IPS DF 6.9 (cell line): ENCODE measurements at places on chromosomes 3 and 15.

- DNase-seq: no peak
Measured at GRCh38 chr3:149411583-149411982, 34.1 kb upstream of the TM4SF1 start.

GRCh38 chr3:44509393-44509921 is 32.0 kb upstream of the ZNF445 start:
- DNase-seq: no peak

GRCh38 chr3:37770336-37770735 is 91.3 kb upstream of the CTDSPL start:
- no peak for DNase-seq

GRCh38 chr3:149151843-149152242 is 22.4 kb downstream of the HPS3 start:
- no peak for DNase-seq

DNA sequence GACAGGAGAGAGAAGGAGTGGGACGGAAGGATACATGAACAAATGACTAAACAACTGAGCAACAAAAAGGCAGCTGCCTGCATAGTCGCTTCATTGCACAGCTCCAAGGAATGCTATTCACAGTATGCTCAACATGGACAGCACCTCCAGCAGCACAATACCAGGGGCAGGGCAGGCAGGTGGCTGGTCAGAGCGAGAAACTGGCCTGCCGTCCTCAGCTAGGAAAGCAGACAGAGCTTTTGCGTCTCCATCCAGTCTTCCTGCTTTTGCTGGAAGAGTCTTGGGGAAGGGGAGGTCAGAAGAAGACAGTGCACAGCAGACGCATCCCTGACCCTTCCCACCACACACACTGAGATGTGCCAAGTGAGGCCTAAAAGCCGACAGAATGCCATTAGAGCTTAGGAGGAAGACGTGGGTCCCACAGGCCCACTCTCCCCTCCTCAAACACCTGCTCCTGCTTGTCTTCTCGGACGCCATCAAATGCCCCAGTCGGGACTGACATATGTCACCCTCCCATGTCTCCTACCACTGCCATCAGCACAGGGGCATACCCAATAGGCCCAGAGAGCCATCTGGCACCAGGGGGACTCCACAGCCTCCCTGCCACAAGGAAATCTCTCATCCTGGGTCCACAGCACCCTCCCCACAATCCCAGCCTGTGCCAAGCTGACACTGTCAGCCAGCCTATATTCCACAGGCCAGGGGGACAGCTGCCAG is 3.9 kb downstream of the RAB6B start:
- DNase-seq: no peak

DNA sequence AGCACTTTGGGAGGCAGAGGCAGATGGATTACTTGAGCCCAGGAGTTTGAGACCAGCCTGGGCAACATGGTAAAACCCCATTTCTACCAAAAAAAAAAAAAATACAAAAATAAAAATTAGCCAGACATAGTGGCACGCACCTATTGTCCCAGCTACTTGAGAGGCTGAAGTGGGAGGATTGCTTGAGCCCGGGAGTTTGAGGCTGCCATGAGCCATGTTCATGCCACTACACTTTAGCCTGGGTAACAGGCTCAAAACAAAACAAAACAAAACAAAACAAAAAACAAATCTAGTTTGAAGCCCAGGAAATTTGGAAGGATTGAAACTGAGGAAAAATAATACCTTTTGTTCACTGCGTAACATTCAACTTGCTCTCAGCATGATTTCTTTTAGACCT is 16.6 kb downstream of the TMOD3 start:
- no peak for DNase-seq

DNA sequence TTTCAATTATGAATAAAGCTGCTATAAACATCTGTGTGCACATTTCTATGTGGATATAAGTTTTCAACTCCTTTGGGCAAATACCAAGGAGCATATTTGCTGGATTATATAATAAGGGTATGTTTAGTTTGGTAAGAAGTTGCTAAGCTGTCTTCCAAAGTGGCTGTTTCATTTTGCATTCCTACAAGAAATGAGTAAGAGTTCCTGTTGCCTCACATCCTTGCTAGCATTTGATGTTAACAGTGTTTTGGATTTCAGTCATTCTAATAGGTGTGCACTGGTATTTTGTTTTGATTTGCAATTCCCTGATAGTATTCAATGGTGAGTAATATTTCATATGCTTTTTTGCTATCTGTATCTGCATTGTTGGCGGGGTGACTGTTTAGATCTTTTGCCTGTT is 120.7 kb upstream of the MDFIC2 start:
- no peak for DNase-seq

GRCh38 chr15:63203451-63204090 is 14.2 kb downstream of the RAB8B start:
- no peak for DNase-seq

DNA sequence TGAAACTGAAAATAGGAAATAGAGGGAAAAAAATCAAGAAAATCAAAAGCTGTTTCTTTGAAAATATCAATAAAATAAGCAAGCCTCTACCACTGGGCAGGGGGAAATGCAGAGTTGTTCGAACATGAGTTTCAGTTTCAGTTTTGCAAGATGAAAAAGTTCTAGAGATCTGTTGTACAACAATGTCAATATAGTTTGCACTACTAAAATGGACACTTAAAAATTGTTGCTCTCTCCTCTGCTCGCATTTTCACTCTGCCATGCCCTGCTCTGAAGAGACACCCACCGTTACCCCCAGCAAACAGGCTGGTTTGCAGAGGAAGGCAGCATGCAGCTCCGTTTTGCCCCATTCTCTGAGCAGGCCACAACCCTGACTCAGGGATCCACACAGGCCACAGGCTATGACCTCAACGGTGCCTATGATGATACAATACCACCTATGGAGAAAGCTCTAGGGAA is 64.5 kb downstream of the ZNF148 start:
- no peak for DNase-seq

- DNase-seq: peak; percentile 27
Measured at GRCh38 chr3:171328419-171329082, 131.7 kb downstream of the TNIK start.

- no peak for DNase-seq
Measured at GRCh38 chr15:85361323-85361722, 19.1 kb upstream of the AKAP13 start.

- no peak for DNase-seq
Measured at GRCh38 chr15:26887926-26888666, 21.2 kb downstream of the GABRA5 start.

GRCh38 chr3:184639351-184639750 is 72.5 kb downstream of the MAGEF1 start:
- no peak for DNase-seq

DNA sequence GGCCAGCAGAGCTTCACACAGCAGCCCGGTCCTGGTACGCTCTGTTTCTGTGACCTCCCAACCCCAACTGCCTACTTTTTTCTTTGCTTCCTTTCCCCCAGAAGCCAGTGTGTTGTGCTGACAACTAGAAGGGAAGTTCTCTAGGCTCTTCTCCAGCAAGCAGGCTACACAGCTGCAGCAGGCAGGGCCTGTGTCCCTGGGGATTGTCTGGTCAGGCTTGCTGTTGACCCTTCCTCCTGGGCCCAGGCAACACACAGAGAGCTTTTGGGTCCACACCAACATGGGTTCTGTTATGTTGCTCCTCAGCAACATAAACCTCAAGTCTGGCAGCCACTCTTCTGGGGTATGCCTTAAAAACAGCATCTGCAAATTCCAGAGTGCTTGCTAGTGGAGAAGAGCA is 36.2 kb upstream of the TSPAN3 start:
- DNase-seq: no peak

DNA sequence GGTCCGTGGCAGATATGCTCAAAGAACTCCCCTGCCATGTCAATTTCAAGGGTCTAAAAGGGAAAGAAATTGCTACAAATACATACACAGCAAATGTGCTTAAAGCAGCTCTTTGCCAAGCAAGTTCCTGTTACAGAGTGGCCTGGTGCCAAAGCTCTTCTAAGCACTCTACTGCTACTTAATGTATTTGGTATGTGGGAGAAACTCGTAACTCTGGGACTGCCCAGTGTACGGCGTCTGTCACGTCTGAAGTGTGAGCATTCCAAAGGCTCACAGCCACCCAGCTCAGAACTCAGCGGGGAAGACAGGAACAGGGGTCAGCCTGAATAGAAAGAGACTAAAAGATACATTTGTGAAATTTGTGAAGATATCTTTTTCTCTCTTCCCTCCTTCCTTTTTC is 54.6 kb downstream of the RBMS3 start:
- no peak for DNase-seq

DNA sequence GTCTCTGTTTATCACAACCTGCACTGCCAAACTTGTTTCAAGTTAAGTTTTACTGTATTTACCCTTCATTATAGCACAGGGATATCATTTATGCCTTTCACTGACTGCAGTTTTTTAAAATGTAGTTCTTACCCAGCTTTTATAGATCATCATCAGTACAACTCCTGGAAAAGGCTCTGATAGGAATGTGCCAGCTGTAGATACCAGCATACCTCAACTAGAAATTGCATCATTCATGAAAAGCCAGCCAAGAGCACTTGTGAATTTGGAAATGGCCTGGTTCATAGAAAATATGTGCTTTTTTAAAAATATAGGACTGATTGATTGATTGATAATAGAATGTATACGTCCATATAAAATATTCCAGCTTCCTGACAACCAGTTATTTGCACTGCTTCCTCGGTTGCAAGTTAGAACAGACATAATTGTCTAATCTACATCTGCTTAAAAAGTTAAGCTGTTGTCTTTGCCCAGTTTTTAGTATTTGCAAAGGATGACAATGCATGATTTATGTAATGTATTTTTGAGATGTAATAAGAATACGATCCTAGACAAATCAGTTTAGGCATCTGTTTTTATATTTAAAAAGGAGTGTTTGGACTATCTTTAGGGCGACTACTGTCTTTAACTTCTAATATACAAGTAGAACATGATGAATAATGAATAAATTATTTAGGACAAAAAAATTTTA is 58.5 kb downstream of the DCUN1D1 start:
- no peak for DNase-seq

DNA sequence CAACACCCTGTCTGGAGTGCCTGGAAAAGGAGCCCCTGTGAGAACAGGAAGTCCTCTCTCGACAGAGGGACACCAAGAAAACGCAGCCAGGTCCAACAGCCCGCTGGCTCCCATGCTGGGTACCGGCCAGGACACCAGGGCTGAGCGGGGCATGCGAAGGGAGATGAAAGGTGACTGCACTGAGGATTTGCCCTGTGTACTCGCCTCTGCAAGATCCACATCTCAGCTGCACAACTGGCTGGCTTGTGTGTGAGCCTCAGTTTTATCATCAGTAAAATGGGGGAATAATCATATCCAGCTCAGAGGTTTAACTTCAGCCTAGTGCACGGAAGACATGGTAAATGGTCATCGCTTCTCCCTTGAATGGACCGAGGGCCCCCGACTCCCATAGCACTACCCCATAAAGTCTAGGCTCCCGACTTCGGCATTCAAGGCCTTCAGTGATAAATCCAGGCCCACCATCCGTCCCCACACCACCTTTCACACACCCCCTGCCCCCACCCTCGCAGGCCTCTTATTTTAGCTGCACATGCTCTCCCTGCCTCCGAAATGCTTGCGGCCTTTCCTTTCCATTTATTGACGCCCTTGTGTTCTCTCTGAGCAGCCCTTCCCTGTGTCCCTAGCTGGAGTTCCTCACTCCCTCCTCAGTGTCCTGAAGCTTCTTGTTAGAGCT is 15.8 kb downstream of the ISG20 start:
- DNase-seq: no peak

GRCh38 chr15:84685304-84685703 is 27.3 kb upstream of the NMB start:
- DNase-seq: no peak

- no peak for DNase-seq
Measured at GRCh38 chr15:40271685-40272484, 11.0 kb downstream of the ANKRD63 start.

DNA sequence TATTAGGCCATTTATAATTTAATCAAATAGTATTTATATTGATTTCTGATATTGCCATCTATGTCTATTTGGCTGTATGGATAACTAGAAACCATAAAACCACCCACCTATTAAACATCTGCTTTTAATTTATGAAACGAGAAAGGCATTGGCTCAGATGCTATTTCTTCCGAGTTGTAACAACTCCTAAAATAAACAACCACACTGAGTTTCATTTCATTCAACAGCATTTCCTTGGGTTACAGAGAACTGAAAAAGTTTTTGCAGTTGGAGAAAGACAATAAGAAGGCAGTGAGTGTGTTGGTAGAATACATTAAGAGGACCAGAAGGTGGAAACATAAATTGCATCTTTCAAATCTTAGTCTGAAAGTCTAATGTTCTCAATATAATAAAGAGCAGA is 79.1 kb downstream of the AQR start:
- no peak for DNase-seq

DNA sequence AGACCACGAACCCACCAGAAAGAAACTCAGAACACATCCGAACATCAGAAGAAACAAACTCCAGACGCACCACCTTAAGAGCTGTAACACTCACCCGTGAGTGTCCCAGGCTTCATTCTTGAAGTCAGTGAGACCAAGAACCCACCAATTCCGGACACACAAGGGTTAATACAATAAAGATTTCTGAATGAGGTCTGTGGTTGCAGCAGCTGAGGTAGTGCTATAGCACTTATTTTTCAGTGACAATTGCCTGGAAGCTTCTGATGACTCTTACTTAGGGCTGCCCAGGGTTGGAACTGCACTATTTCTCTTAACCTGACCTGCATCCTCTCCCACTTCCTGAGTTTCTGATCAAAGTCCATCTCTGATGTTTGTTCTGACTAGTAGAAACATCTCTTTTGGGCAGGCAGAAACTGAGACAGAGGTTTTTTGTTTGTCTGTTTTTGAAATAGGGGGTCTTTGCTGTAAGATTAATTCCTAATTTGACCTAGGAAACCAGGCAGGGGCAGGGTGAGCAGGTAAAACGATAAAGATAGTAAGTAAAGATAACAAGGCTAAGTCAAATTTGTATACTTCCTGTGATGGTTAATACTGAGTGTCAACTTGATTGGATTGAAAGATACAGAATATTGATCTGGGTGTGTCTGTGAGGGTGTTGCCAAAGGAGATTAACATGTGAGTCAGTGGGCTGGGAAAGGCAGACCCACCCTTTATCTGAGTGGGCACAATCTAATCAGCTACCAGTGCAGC is 169.1 kb downstream of the GAP43 start:
- DNase-seq: no peak

DNA sequence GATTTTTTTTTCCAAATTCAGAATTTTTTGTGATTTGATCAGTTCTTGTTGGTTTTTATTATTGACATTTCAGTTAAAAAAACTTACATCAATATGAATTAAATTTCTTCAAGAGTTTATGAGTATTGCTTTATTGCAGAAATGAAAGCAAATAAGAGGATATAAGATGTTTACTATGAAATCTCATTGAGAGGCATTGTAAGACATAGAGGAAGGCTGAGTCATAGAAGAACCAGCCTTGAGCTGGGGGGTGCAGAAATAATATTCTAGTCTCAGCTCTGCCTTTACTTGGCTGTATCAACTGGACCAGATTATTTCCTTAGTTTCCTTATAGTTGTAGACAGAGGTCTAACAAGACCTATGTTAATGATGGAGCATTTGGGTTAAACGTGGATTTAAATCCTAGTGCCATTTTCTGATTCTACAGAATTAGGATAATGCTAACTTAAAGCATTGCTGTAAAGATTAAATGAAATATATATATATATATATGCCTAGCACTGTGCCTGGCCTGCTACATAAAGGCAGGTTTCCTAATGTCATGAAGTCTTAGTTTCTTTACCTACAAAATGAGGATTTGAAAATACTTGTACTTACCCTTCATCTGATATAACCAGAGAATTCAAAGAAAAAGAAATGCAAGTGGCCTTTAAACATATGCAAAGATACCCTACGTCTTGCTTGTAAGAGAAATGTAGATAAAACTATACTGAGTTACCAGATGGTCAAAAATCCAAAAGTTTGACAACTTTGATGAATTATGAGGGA is 7.3 kb downstream of the FAM98B start:
- DNase-seq: no peak
